ENCODE measurements at places on chromosomes 3 and 15.

GRCh38 chr15:99052205-99052604 lies 44.6 kb upstream of the PGPEP1L start:
- DNase-seq = no peak

- DNase-seq = no peak
Measured at GRCh38 chr3:126573492-126574117, 14.9 kb upstream of the C3orf22 start.

- DNase-seq = no peak
Measured at GRCh38 chr3:161274691-161275298, 53.7 kb downstream of the NMD3 start.

DNA sequence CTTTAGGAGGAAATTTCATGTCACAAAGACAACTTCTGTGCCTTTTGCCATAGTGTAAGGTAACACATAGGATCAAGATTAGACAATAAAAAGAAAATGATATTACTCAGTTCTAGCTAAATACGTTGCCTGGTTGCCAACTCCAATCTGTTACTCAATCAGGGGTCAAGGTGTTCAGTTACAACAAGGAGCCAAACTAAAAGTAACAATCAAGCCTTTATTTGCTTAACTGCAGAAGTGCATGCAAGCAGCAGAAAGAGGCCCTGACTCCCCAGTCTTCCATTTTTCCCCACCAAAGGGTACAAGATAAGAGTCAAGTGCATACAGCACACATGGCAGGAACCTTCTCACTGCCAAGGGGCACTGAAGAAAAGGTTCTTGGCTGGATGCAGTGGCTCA lies 28.3 kb upstream of the PPP4R2 start:
- no peak for DNase-seq

DNA sequence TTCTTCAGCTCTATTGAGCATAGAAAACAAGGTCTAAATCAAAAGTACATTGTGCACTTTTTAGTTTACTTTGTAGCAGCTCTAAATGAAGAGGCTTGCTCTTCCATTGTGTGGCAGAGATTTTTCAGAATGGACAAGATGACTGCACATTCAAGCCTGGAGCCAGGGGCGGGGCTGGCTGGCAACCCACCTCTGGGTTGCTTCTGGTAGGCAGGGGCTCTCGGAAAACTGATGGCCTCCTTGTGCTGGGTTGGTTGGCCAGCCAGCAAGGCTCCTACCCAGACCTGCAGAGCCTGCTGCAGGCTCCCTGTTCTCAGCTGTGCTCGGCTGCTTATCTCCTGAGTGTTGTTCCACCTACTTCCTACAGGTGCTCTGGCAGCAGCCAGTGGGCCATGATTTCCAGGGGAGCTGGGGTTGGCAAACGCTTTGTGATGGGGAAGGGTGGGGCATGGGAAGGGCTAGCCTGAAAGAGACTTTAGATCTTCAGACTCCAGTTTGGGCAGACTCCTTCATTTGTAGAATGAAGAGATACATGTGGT lies 8.8 kb downstream of the BSN start:
- DNase-seq = no peak

- no peak for DNase-seq
Measured at GRCh38 chr3:23834082-23834870, 28.5 kb downstream of the UBE2E1 start.

- no peak for DNase-seq
Measured at GRCh38 chr3:87833039-87833377, 225.8 kb downstream of the CGGBP1 start.

DNA sequence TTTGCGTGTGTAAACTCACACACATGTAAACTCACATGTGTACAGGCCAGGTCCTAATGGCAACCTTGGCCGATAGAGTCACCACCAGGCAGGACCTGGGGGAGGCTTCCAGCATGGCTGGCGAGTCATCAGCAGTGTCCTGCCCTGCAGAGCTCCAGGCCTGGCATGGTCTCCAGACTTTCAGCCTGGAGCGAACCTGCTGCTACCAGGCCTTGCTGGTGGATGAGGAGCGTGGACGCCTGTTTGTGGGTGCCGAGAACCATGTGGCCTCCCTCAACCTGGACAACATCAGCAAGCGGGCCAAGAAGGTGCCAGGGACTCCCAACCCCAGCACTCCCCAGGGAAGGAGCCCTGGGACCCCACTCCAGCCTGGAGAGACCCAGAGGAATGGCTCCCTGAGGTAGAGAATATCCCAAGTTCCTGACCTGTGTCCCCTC lies 1.0 kb downstream of the SEMA3B start:
- DNase-seq = no peak

GRCh38 chr3:50375258-50375931 lies 16.1 kb upstream of the TMEM115 start:
- DNase-seq = no peak

DNA sequence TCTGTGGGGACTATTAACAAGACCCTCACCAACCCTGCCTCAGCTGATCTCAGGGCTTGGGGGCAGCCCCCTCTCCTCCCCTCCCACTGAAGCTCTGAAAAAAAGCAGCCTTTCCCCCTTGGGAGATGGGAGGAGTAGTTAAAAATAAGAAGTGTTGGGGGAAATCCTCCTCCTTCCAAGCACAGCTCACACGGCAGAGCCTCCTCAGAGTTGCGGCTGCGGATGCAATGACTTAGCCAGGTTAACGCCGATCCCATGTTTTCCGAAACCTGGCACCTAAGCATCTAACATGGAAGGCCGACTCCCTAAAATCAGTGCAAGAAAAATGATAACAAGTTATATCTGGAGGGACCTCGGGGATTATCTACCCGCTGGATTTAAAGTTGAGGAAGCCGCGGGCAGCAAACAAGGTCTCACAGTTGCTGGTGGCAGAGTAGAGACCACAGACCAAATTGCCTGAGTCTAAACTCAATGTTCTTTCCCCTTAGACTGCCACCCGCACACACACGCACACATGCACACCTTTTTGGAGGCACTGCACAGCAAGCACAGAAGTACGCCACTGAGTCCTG lies 1.1 kb upstream of the TPM1 start:
- DNase-seq = no peak

GRCh38 chr15:64763021-64763420 lies 12.4 kb downstream of the RBPMS2 start:
- no peak for DNase-seq

DNA sequence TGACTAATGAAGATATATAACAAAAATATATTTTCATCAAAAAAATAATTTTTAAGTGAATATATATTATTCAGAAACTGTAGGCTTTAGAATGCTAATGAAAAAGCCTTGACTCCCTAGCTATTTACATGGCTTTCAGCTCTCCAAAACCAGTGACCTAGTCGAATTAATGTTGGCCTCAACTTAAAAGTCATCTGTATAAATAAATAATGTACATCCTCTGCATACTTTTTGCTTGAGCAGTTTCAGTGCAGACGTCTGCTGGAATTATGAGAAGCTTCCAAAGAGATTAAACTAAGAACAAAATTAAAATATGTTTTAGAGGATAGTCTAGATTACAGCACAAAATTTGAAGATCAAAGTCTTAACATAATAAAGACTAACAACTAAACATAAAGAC lies 520.4 kb upstream of the ALCAM start:
- DNase-seq = no peak

DNA sequence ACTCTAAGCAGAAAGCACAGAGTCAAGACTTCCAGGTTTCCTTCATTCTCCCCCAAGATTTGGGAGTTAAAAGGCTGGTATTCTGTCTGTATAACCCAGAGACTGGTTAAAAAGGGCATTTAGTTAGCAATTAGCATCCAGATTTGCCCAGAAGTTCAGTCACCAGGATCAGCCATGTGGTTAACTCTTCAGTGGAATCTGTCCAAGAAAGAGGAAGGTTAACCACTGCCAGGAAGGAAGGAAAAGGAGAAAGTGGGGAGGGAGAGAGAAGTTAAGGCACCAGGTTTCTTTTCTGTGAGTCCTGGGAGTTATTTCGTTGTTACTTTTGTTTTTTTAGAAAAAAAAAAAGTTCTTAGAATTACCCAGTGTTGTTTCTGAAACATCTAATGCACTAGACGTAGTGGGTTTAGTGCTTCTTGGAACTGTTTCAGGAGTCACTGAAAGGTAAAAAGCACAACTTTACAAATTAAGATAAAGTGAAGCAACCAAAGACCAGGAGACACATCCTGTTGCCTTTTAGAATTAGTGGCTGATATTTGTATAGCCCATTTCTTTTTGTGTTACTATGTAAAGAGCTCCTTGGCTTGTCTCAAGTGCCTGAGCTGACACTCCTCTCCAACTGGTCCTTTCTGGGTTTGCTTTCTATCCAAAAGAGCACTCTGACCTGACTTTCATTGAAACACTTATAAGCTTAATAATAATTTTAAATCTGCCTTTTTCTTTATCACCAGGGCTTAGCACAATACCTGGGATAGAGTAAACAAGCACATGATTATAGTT lies 128.6 kb downstream of the ABI3BP start:
- DNase-seq = no peak

DNA sequence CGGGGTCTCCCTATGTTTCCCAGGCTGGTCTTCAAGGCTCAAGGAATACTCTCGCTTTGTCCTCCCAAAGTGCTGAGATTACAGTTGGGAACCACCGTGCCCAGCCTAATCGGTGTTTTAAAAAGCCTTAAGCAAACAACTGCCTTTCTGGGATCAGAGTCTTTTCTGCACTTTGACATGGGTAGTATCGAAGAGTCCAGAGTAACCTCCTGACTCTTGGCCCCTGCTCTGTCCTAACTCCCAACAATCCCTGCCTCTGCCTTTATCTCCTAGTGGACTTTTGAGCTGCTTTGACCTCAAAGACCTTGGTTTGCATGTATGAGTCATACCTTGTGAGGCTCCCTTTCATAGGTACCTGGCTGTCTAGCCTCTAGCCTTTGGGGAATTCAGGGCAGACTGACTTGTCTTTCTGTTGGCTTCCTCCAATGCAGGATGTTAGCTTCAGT lies 21.0 kb upstream of the HACD2 start:
- DNase-seq = no peak

DNA sequence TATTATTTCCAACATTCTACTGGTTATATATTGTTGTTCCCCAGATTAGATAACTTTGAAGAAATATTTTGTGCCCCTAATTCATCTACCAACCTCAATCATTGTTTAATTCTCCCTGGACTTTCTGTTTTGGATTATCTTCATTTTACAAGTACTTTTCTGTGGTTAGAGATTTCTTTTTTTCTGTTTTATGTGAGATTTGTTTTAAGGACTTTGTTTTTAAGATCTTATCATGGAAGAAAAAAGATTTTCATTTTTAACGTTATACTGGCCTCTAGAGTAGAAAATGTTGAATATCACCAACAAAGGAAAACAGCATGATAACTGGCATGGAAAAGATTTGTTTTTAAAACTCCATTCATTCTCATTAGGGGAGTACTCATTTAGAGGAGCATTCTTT lies 210.9 kb upstream of the KCNMB2 start:
- peak; percentile 36 for DNase-seq

- no peak for DNase-seq
Measured at GRCh38 chr3:48595075-48595525, at the start of gene COL7A1. Gene COL7A1, minus strand, starts transcription at chr3:48595329. Its CDS starts 170 bp downstream, at chr3:48595159.

- no peak for DNase-seq
Measured at GRCh38 chr15:79526376-79526775, 94.2 kb downstream of the MINAR1 start.

- no peak for DNase-seq
Measured at GRCh38 chr15:99731336-99732123, 1.7 kb downstream of the LYSMD4 start.

- peak; percentile 70 for DNase-seq
Measured at GRCh38 chr3:71684757-71685386, 40.3 kb downstream of the EIF4E3 start.

- no peak for DNase-seq
Measured at GRCh38 chr3:194496217-194496919, 9.6 kb upstream of the ATP13A3 start.

GRCh38 chr3:98952404-98952803 lies 50.9 kb upstream of the DCBLD2 start:
- no peak for DNase-seq

DNA sequence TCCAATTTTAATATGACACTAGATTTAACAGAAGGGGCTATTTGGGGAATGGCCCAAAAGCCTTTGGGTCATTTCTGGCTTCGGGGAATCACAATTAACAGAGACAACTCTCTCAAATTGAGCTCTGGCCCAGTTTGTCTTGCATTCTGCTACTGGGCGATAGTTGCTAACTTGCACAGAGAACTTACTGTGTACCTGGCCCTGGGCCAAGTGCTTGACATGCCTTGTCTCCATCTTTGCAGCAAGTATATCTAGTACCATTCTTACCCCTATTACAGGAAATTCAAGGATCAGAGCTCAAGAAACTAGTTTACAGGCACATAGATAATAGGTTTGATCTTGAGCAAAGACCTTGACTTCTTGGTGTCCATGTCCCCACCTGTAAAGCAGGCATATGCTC lies 175.7 kb downstream of the TMEM108 start:
- DNase-seq = no peak

GRCh38 chr3:87167628-87168456 lies 59.3 kb upstream of the CHMP2B start:
- no peak for DNase-seq

DNA sequence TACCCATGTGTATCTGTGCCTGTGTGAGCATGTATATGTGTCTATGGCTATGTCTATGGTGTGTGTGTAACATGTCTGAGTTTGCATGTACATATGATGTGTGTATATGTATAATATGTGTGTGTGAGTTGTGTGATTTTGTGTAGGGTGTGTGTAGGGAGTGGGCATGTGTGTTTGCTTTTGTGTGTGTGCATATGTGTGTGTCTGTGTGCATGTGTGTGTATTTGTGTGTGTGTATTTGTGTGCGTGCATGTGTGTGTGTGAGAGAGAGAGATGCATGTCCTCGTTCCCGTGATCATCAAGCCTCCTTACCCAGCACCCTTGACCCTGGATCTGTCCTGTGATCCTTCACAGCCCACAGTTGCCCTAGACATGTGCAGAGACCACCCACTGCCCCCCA lies 79.5 kb downstream of the LINGO1 start:
- DNase-seq = no peak

DNA sequence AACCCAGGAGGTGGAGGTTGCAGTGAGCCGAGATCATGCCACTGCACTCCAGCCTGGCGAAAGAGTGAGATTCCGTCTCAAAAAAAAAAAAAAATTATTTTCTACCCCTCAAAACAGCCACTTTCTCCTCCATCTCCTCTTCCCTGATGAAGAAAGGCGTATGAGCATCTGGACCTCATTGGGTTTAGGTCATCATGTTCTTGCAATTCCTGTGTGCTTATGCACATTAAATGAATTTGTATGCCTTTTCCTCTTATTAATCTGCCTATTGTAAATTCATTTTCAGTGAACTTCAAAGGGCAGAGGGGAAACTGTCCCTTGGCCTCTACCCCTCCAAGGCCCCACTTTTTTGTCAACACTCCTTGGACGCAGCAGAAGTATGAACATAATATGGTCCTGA lies 117.8 kb downstream of the RPLP1 start:
- no peak for DNase-seq

DNA sequence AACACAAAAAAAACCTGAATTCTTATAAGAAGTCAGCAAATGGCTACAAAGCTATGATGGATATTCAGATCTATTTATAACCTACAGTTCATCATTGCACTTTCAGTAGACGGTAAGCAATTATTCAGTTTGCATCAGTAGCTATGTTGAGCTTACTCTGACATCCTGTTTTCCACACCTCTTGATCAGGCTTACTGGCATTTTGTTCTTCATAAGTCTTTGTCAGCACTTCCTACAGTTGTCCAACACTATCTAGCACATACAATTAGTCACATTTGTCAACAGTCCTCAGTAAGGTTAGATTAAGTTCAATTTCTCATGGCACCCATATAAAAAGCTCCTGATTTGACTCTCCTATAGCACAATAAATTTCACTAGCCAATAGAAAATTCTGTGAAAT lies 71.2 kb upstream of the ST3GAL6 start:
- DNase-seq = no peak

- DNase-seq = no peak
Measured at GRCh38 chr3:156033428-156033827, 87.0 kb upstream of the KCNAB1 start.
